ENCODE measurements at places on chromosomes 12 and 14.

DNA sequence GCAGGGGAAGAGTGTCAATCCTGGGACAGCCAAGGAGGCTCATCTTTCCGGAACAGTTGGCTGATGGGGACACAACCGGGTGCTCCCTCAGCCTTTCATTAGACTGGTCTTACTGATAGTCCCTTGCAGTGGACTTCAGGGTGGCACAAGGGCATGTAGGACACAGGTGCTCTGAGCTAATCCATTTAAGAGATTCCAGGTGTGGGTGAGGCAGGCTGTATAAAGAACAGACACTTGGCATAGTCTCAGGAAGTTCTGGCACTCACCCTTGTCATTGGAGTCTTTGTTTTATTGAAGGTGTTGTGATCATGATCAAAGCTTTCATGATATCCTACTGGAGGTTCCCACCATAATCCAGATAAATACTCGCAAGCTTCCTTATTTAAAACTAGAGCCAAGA, 341.6 kb downstream of the EMP1 start:
- DNase-seq = no peak

DNA sequence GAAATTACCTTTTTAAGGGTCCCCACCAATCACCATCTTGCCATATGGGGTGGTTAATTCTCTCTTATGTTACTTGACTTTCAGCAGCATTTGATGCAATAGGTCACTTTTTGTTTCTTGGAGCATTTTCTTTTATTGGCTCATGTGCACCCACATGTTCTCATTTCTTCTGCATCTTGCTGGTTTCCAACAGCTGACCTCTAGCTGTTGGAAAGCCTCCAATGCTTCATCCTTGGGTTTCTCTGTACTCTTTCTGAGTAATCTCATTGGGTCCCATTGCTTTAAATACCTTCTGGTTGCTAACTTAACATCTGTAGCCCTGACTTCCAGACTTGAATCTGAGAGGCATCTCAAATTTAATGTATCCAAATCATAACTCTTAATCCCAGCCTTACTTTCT, 116.8 kb downstream of the CRADD start:
- no peak for DNase-seq

- DNase-seq = no peak
Observed at GRCh38 chr14:103113303-103113702, 10.0 kb upstream of the TNFAIP2 start.

- no peak for DNase-seq
Observed at GRCh38 chr12:115267891-115268290, 583.9 kb upstream of the TBX3 start.

DNA sequence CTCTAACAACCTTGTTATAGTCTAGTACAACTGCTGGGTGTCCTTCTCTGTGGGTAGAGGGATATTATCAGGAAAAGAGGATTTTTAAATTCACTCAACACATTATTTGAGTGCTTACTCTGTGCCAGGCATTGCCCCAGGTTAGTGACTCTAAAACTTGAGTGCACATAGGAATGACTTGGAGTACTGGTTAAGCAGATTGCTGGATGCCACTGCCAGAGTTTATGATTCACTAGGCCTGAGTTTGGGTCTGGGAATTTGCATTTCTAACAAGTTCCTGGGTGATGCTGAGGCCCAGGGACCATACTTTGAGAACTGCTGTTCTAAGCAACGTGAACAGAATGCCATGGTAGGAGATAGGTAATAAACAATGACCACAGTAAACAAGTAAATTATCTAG, 96.6 kb downstream of the CFAP54 start:
- no peak for DNase-seq

DNA sequence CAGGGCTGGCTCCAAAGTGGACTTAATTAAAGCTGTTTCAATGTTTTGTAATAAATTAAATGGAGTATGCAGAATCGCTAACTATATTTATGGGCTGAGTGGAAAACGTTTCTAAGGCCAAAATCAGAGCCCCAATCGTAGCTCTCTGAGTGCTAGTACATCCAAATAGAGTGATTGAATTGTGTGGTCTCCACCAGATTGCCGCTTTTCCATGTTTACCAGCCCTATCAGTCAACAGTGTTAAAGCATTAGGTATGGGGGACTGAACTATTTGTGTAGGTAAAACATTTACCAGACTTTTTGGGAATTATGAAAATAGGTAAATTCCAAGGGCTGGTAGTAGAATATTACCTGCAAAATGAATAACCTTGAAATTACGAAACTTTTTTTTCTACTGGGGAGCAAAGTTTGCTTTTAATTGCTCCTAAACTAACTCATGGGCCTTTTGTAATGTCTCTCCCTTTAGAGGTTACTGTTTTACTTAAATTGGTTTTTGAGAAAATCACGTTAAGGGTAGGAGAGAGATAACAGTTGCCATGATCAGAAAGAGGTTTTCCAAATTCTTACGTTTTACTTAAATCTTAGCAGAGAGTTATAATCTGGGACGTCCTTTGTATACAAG, 28.0 kb upstream of the METAP2 start:
- no peak for DNase-seq

GRCh38 chr14:36847366-36847765, 185.7 kb downstream of the PAX9 start:
- no peak for DNase-seq

- no peak for DNase-seq
Observed at GRCh38 chr14:76546426-76547221, 170.7 kb downstream of the ESRRB start.

GRCh38 chr12:19916196-19916753, 452.1 kb upstream of the PDE3A start:
- no peak for DNase-seq

- DNase-seq = no peak
Observed at GRCh38 chr14:96627386-96627785, 125.2 kb downstream of the PAPOLA start.

DNA sequence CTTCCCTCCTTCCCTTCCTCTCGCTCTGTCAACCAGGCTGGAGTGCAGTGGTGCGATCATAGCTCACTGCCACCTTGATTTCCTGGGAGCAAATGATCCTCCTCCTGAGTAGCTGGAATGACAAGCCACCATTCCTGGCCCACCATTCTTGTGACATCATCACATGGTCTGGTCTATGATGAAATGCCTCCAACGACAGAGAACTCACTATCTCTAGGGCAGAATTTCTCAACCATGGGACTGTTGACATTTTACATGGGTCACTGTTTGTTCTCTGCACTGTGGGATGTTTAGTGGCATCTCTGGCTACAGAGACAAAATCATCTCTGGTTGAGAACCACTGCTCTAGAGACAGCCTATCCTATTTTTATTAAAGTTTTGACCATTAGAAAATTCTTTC, 9.7 kb downstream of the VRK1 start:
- no peak for DNase-seq

- no peak for DNase-seq
Observed at GRCh38 chr14:102909911-102910310, 12.6 kb upstream of the AMN start.

DNA sequence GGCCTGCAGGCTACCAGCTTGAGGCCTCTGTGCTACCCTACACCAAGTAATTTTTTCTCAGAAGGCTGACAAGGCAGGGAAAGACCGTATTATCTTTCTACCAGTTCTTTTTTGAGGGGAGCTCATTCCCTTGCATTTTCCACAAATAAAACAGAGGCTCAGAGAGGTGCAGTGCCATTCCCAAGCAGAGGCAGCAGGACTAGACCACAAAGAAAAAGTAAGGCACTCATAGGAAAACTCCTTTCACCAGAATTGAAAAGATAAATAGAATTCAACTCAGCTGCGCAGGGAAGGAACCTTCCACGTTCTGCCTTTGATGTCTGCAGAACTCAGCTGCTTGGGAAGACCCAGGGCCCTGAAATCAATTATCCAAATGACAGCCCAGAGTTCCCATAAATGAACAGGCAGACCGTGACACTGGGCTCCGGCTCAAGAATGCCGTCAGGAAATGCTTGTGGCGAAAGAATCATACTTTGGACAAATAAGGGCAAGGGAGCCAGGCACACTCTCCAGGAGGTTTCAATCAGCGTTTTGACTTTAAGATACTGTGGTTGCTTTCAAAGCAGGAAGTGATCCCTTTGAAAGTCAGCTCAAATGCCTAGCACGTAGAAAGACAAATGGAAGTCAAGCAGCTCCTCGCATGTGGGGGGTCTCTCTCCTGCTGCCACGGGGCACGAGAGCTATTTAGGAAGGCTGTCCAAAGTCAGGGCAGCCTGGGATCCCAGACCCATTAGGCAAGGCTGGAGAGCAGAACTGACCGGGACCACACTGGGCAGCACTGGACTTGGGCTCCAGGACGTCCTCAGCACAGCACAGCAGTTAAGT, 14.0 kb downstream of the KCTD10 start:
- no peak for DNase-seq

- DNase-seq = no peak
Observed at GRCh38 chr12:52532636-52533035, 12.4 kb upstream of the KRT5 start.

GRCh38 chr12:116958402-116959197, 47.9 kb downstream of the FBXW8 start:
- DNase-seq = no peak

DNA sequence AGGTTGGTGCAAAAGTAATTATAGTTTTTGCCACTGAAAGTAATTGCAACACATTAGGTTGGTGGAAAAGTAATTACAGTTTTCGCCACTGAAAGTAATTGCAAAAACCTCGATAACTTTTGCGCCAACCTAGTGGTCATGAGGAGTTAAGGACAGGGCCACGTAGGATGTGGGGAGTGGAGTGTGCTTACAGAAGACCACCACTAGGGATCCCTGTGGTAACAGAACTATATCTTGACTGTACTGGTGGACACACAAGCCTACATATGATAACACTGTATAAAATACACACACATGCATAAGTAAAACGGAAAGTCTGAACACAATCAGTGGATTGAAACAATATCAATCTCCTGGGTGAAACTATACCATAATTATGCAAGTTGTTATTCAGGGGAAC, 187.4 kb upstream of the ABCD2 start:
- DNase-seq = no peak

DNA sequence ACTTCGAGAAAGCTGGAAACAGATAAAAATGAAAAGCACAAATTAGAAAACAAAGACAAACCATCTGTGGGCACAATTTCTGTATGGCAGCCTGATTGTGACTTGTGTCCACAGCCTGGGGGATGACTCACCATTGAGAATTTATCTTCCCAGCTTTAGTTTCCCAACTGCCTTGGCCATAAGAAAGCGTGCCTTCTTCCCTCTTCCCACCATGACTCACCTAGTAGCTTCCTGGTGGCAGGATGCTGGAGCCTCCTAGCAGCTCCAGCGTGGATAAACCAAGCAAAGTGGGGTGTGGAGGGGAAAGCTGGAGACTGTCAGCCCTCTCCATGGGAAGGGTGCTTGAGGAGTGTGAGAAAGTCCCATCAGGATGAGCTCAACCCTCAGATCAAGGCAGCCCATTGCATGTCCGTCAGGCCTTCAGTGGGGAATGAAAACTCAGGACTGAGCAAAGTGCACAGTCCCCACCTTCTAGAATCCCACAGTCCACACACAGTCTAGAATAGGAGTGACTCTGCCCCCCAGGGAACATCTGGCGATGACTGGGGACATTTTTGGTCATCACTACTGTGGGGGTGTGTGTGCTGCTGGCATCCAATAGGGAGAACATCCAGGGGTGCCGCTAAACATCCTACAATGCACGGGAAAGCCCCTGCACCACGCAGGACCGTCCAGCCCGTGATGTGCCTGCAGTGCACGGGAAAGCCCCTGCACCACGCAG, 22.4 kb upstream of the SERPINA6 start:
- no peak for DNase-seq

DNA sequence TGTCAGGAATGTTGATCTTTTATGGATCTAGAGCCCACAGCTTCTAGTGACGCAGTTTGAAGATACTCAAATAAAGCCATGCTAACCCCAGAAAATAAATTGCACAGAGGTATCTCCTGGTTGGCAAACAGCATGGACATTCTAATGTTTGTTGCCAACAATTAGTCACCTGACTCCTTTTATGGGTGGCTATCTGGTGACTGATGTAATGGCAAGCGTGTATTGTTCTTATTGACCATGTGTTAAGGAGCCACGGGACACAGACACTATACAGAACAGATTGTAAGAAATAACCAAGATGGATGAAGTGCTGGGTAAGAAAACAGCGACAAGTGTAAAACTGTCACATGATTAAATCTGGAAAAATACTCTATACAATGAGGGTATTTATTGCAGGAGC, 401.3 kb upstream of the PDE3A start:
- no peak for DNase-seq

- DNase-seq = no peak
Observed at GRCh38 chr12:130764475-130765185, 48.5 kb upstream of the RIMBP2 start.

DNA sequence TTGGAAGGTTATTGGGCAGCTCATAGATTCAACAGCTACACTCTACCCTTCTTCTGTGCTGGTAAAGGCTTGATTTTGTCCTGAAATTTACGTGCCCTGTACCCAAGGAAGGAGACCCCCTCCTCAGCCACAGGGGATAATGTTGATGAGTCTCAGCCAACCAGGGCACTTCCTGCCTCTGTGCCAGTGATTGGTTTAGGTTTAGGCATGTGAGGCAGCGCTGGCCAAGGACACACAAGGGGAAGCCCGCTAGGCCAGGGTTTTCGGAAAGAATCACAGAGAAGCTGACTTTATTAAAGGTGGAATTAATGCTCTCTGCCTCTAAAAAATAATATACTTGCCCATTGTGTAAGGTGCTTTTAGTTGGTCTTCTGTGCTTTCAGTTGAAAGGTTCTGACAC, 15.4 kb upstream of the CTDSP2 start:
- DNase-seq = no peak

- DNase-seq = no peak
Observed at GRCh38 chr14:38285962-38286361, 30.1 kb upstream of the CLEC14A start.

DNA sequence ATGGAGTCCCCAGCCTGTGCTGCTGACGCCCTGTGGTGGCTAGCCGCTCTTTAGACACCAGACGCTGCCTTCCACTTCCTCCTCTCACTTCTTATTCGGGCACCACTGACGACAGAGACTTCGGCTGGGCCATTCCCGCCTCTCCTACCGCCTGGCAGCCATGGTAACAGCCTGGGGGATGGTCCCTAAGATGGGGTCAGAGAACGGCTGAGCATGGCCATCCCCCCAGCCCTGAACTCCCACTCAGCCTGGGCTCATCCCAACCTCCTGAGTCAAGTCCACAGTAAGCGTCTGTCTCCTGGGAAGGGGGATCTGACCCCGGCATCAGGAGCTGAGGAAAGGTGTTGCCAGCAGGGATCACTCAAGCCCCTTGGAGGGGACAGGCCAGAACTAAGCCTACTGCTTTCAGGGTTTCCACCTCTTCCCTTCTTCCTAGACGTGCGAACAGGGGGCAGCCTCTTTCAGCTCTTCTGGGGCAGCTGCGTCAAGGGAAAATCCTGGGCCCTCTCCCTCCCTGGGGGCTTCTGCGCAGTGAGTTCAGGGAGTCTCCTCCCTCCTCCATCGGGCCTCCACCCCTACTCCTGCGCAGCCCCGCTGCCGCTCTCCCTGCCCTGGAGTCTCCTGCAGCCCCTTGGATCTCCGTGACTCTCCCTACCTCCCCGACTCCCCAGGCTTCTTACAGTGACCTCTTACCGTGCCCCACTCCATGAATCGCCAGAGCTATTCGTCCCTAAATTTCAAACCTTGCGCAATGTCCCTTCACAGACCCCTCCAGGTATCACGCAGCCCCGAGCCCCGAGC, 643 bp upstream of the TAMALIN start:
- peak; percentile 58 for DNase-seq
